Stimulated activated CD4-positive, alpha-beta T cell treated with anti-CD3 and anti-CD28 coated beads, TNF-alpha, amount 100 ng/mL, for 24 hours (primary cell): ENCODE measurements at places on chromosomes 4 and X.

- no peak for DNase-seq
Observed at GRCh38 chrX:24464498-24464835, 619 bp upstream of the PDK3 start.

DNA sequence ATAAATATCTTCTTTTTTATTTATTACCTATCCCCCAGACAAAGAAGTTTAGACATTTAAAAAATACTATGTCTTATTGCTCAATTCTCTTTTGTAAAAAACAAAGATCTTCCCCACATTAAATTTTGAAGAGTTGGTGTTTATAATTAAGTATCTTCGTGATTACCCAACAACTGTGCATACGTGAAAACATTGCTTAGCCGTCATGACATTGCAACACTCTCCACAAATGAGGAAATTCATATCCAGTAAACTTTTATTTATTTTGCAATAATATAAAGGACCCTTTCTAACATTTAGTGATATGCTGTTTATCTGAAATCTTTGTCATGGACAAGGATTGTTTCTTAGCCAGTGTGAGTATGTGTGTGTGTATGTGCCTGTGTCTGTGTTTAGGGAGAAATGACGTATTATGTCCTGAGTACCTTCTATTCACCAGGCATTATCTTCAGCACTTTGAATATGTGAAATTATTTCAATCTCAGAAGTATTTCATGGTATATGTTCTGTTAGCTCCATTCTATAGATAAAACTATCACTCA lies 26.1 kb upstream of the EREG start:
- DNase-seq: no peak

- DNase-seq: no peak
Observed at GRCh38 chrX:14079891-14080430, 50.3 kb upstream of the GEMIN8 start.

- no peak for DNase-seq
Observed at GRCh38 chr4:145779319-145779801, 99.4 kb downstream of the C4orf51 start.

- no peak for DNase-seq
Observed at GRCh38 chrX:133413218-133413925, 1.9 kb downstream of the GPC4 start.

DNA sequence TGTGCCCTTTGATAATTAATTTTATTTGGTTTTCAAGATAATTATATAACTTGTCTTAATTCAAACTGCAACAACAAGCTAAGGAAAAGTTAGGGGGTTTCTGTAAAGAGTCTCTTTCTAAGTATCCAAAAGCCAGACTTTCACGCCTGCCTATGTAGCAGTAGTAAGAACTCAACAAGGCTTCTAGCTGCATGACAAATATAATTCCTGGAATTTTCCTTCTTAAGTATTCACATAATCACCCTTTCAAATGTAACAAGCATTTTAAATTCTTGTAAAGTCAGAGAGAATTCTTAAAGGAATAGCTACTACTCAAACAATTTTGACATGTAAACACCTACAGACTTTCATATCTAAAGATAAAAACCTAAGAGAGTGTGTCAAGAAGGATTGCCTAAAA lies 189.7 kb upstream of the NDST3 start:
- no peak for DNase-seq

DNA sequence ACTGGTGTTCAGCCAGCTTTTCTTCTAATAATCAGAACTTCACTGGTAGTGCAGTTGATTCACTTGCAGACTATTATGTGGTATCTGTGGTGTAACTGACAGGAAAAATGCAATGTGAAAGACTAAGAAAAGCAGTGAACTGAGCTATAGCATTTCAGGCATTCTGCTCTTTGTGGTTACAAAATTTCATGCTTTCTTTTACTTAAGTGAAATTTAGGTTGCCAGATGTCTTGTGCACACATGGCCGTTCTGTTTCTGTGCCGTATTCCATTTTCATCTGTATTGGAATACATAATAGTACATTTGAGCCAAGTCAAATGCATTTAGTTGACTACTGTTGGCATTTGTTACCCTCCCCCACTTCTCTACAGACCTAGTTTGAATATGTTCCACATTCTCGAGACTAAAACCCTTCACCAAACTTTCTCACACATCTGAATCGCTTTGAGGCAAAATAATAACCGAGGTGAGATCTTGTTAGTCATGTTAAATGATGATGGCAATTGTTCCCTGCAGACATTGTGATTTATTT lies 8.2 kb downstream of the RTL3 start:
- no peak for DNase-seq

DNA sequence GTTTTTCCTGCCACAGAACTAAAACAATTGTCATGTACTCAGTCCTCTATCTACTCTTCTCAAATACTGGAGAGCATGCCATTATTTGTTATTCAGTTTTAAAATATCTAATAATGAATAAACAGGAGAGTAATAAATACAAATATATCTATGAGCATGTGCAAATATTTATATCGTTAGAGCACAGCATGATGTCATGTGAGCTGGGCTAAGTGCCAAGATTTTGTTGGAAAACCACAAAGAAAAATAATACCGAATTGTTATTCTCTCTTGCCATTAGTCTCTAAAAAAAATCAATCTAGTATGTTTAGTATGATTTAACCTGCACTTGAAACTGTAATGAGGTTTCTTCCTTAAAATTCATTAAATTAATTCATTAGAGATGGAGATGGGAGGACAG lies 97.3 kb downstream of the DDX60 start:
- DNase-seq: no peak

GRCh38 chr4:34633241-34633640 lies 1611.1 kb downstream of the ARAP2 start:
- DNase-seq: no peak

- no peak for DNase-seq
Observed at GRCh38 chrX:69065451-69065850, 99.8 kb downstream of the PJA1 start.

GRCh38 chr4:140876615-140877364 lies 120.6 kb upstream of the TBC1D9 start:
- no peak for DNase-seq

- DNase-seq: no peak
Observed at GRCh38 chrX:30935985-30936384, 46.9 kb upstream of the TAB3 start.

DNA sequence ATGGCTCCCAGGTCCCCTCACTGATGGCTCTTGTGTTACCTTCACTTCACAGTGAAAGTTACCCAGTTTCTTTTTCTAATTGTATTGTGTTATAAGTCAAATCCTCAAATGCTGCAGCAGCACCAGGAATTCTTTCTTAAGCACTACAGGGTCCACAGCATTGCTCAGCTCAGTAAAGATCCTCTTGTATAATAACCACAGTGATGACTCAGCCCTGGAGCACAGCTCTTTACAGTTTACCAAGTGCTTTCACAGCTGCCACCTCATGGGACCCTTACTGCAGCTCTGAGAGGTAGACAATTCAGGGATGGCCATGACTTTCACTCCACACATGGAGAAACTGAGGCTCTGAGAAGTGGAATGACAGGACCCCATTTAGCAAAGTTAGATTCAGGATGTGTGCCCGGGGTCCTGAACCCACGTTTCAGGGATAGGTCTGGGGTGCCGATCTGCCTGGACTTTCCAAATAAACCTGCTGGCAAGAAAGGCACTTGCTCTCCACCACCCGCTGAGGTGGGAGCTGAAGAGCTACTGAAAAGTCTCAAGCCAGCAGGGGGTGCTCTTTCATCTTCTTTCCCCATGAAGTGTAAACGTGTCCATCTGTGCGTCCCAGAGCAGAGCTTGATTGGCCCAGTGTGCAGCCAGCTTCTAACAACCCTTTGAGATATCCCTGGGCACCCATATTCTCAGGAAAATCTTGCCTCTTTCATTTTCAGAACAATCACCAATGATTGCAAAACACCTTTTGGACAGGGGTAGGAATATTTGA lies 35.7 kb upstream of the GABRQ start:
- DNase-seq: peak; percentile 0

GRCh38 chr4:98298022-98298421 lies 36.8 kb downstream of the RAP1GDS1 start:
- DNase-seq: no peak

GRCh38 chr4:134636338-134637051 lies 434.9 kb upstream of the PABPC4L start:
- DNase-seq: no peak

DNA sequence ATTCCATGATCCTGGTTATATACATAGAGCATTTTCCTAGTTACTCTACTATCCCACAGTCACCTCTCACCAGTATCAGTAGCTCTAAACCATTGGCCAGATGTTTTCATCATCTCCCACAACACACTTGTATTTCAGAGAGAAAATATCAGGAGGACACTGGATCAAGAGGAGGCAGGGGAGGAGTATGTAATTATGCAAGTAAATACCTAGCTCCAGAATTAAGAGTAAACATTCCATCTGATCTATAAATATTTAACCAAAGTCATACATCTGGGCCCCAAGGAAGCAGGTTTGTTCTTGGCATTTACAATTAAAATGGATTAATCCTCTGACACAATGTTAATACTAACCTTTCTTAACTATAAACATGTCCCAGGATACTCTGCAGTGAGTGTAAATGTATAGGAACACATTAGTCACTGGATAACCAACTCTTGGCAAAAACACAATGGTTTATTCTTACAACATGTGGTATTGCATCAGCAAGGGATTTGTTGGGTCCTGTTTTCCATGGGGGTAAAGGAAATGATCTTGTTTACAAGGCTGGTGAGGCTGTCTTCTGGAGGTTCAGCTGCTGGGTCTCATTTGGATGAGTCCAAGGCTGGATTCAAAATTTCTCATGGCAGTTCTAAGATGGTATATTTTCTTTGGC lies 170.1 kb downstream of the ATG4A start:
- DNase-seq: no peak

DNA sequence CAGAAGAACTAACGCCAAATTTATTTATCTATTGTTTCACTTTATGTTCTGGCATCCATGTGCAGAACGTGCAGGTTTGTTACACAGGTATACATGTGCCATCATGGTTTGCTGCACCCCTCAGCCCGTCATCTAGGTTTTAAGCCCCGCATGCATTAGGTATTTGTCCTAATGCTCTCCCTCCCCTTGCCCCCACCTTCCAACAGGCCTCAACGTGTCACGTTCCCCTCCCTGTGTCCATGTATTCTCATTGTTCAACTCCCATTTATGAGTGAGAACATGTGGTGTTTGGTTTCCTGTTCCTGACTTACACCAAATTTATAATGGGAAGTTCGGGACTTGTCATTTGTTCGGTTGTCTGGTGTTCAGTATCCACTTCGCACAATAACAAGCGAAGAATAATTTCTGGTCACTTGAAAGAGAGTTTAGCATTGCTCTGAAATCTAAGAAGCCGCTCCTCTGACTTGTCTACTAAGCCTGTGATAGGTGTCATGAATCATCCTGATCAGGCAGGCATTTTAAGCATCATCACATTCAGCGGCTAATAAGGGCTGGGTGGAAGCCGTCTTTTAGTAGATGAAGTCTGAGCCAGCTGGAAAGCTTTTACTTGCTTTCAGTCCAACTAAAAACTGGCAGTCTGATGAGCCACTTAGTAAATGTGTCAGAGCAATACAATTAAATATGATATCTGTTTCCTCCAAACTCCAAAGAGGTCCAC lies 1065.7 kb upstream of the PABPC4L start:
- no peak for DNase-seq

DNA sequence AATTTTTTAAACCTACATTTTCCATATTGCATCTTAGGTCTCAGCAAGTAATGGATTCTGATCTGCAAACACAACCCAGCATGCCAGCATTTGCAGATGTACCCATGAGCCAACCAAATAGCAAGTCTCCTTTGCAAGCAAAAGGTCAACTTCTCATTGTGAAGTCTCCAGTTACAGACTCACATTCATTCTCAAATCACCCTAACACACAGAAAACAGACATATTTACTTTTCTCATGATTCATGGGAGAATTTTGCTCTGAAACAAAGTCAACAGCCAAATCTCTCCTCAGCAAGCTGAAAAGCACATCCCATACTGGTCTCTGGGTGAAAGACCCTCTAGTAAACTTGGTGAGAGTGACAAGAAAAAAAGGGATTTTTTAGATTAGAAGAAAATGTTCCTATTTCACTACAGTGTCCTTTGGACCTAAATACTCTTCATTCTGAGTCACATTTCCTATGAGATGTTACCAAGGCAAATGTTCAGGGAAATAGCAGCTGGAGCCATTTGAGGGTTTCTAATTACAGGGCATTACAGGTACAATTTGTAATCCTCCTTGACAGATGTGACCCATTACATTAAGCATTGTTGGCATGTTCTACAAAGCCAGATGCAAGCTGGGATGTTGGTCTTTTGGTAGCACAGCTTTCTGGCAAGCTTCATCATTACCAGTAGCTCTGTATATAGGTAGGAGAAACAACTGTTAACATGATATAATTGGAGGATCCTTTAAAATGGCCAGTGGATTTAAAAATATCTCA lies 383.3 kb downstream of the SMARCA1 start:
- no peak for DNase-seq

GRCh38 chr4:14124816-14125215 lies 497.3 kb upstream of the BOD1L1 start:
- DNase-seq: no peak

DNA sequence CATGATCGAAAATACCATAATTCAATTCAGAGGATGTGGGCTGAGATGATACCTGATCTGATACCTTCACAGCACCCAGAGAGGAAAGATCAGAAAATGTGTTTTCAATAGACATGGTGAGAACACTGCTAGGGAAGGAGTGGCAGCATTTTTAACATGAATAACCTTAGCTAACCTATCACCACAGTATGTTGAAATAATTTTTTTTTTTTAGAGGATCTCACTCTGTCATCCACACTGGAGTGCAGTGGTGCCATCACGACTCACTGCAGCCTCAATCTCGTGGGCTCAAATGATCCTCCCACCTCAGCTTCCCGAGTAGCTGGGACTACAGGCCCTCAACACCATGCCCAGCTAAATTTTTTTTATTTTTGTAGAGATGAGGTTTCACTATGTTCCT lies 90.5 kb upstream of the RAPGEF2 start:
- DNase-seq: no peak

- DNase-seq: peak; percentile 12
Observed at GRCh38 chrX:110317061-110317819, 645 bp downstream of the AMMECR1 start.

DNA sequence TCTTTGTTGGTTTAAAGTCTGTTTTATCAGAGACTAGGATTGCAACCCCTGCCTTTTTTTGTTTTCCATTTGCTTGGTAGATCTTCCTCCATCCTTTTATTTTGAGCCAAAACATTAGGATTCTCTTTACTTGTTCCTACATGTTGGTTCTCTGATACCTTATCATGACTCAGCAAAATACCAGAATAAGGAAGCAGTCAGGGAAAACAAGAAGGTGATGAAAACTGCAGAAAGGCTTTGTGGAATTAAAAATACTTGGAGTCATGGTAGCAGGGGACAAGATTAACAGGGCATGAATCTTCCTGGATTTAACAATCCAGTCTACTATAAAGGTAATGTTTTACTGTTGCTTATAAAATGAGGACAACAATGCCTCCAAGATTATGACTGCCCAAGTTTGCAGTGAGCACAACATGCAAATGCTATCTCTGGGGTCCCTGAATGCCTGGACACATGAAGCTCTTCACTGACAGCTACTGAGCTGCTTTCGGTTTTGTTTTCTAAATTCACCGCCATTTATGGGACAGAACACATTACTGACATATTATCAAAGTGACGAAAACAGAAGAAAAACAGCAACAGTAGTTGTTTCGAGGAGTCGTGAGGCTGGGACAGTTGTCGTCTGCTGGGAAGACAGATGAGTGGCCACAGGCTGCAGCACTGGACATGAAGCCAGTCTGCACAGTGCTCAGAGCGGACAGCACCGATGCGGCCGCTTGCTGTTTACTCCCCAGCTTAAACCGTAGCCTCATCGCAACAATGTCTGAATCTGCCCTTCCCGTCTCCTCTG lies 174.5 kb upstream of the DKK2 start:
- DNase-seq: no peak
